ENCODE measurements at places on chromosomes 5 and 9. TPM values are rescaled to one million over a fixed set of nuclear protein-coding genes. Genes with fewer than 3 reads are reported as not detected.

- H3K4me1 ChIP-seq = peaks cover 7% of the 10 kb centered on the region
- no peak overlapping the region for H3K27ac ChIP-seq
- no peak overlapping the region for H3K4me3 ChIP-seq
- H3K27me3 ChIP-seq = no peaks in the 10 kb centered on the region
These were observed 7.6 kb downstream of the IL9 start for GRCh38 chr5:135887881-135888614.

SCGB3A2 gene
- total RNA-seq = not detected

DNA sequence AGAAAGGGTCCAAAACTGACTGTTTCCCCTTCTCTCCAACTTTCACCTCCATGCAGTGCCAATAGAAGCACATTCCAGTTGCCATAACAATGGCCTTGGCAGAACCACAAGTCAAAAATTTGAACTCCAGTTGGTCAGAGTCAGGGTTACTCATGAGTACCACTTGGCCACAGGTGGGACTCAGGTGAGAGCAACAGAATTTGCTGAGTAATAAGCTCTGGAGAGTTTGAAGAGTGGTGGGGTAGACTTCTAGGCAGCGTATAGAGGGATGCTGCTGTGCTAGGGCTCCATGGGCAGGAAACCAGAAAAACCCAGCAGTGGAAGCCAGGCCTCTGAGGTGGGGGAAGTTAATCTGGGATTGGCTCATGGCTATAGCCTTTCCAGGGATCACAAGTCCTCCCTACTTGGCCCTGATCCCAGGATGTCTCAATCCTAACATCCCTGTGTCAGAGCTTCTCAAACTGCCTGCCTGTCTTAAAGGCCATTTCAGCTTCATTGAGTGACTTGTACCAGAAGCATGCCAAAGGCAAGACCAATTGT is 30.2 kb downstream of the SNX18 start:
- H3K36me3 ChIP-seq = no peaks in the 10 kb centered on the region

SH3PXD2B gene
- total RNA-seq = 26.4 TPM

GFI1B gene
- not detected for total RNA-seq

C9orf153 gene
- total RNA-seq = 0.54 TPM

GRCh38 chr9:99743006-99743405 is 78.7 kb upstream of the NR4A3 start:
- H3K36me3 ChIP-seq = no peaks in the 10 kb centered on the region
- H3K4me1 ChIP-seq = no peaks in the 10 kb centered on the region
- DNase-seq = no peak

DNA sequence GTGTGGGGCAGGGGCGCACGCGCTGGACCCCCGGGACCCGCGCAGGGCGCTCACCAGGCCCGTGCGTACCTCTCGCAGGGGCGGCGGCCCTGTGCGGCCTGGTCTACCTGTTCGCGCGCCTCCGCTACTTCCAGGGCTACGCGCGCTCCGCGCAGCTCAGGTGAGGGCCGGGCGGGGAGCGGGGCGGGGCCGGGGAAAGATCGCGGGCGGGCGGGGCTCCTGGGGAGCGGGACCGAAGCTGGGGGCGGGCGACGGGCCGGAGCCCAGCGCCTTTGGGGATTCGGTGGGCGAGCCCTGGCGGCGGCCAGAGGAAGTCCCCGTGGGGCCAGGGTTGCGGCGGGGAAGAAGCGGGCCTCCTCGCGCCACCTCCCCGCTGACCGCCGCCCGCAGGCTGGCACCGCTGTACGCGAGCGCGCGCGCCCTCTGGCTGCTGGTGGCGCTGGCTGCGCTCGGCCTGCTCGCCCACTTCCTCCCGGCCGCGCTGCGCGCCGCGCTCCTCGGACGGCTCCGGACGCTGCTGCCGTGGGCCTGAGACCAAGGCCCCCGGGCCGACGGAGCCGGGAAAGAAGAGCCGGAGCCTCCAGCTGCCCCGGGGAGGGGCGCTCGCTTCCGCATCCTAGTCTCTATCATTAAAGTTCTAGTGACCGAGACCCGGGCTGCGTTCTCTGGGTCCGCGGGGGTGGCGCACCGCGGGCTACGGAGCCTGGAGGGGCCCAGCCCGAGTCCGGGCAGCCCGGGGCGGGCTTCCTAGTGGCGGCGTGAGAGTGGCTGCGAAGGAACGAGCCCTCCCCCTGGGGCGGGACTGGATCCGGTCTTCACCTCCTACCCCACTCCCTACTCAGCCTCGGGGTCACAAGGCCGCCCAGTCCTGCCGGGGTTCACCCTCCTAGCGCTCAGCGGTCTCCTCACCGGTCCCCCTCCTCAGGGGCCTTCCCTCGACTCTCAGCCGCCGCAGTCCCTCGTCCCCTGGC is 2.4 kb downstream of the LTC4S start:
- peak overlapping the region; percentile 82 for H3K27ac ChIP-seq
- H3K4me3 ChIP-seq = peak overlapping the region; percentile 74
- H3K4me1 ChIP-seq = peaks cover 39% of the 10 kb centered on the region
- no peaks in the 10 kb centered on the region for H3K27me3 ChIP-seq

NDUFAF2 gene
- 56.1 TPM for total RNA-seq
